ENCODE measurements at places on chromosomes 7 and 10. TPM values are rescaled to one million over a fixed set of nuclear protein-coding genes. Genes with fewer than 3 reads are reported as not detected.

DNA sequence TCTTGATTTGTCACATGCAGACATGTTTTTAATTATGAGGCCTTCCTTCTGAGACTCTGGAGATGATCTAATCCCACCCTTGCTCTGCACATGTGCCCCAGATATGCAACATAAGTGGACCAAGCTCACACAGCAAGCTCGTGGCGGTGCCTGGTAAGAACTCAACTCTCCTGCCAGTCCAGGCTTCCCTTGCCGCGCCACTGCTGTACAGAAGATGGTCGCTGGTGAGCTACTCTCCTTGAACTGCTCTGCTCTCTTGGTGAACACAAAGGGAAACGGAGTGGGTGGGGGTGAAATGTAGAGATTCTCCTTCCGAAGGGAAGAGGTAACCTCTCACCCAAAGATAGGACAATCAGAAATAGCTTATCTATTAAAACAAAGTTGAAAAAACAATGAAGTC, 25.7 kb downstream of the MYOF start:
- no peak for DNase-seq

GRCh38 chr10:97911217-97911616, 61.6 kb downstream of the GOLGA7B start:
- DNase-seq, result no peak

- no peak for DNase-seq
These were observed 265.8 kb downstream of the EXOC4 start for GRCh38 chr7:133518718-133519117.

DNA sequence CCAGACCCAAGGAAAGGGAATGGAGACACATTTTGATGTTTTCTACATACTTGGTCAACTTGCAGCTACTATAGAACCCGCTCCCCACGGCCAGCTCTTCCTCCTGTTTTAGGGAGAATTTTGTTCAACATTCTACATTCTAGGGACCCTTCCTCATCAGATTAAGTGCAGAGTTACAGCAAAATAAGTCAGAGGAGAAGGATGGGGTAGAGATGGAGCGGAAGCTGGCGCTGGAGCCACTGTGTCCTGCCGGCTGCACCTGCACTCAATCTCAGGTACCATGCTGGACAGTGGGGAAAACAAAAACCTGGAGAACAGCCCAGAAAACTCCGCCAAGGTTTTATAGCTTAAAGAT, 79.4 kb upstream of the EN2 start:
- no peak for DNase-seq

The SLC37A3 gene
- 32.2 TPM for total RNA-seq

The RPEL1 gene
- total RNA-seq, result not detected

The UFSP1 gene
- 6.8 TPM for total RNA-seq

GRCh38 chr7:29247224-29247962, 52.8 kb downstream of the CHN2 start:
- no peak for DNase-seq

- DNase-seq, result no peak
These were observed 158.5 kb downstream of the CACNA2D1 start for GRCh38 chr7:82284936-82285519.

GRCh38 chr7:137025469-137026175, 157.2 kb downstream of the CHRM2 start:
- DNase-seq, result peak; percentile 50

- DNase-seq, result no peak
These were observed 56.9 kb upstream of the NPY start for GRCh38 chr7:24227068-24227467.

- no peak for DNase-seq
These were observed 132.4 kb upstream of the PRSS1 start for GRCh38 chr7:142616842-142617241.

DNA sequence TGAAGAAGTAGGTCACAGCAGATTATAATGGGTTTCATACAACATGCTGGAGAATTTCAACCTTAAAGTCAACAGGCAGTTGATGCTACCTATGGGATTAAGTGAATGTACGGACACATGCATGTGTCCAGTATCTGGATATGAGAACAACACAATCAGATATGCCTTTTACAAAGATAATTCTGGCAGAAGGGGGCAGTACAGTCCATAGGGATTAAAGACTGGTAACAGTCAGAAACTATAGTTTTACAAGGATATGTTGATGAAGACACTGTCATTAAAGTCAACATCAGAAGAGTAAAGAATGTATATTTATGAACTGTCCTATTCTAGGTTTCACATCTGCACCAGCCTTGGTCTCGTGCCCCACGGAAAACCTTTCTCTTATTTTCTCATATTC, 41.5 kb downstream of the ANKMY2 start:
- no peak for DNase-seq

The CNPY1 gene
- not detected for total RNA-seq

DNA sequence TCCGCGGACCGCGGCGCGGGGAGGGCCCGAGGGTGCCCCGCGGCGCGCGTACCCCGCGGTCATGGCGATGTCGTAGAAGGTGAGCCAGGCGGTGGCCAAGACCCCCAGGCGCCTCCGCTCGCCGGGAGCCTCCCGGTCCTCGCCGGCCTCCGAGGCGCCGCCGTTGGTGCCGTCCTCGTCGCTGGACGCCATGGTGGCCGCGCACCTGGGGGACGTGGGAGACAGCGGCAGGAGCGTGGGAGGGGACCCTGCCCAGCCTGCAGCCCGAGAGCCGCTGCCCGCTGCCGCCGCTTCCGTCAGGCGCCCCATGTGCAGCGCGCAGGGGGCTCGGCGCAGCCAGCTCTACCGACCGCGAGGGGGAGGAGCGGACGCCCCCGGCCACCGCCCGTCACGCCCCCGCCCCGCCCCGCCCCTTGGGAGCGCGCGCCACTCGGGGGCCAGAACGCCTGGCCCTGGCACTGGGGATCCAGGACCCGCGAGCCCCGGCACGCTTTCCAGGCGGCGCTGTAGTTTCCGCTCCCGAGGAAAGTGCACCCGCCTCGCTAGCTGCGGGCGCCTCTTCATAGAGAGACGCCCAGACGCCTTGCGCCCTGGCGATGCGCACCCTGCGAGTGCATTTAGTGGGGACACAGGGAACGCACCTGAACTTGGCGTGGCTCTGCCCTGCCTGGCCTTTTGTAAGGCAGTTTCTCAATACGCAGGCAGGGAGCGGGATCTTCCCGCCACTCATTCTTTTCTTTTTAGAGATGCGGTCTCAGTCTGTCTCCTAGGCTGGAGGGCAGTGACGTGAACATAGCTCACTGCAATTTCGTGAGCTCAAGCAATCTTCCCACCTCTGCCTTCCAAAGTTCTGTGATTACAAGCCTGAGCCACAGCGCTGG, at the start of gene HACD1:
Gene HACD1 (minus strand): TSS at position 344 of the 881 bp plus-strand sequence. CDS start 35 bp downstream, at position 309.
- peak; percentile 87 for DNase-seq

The SPDYE2 gene
- not detected for total RNA-seq

- no peak for DNase-seq
These were observed 37.1 kb downstream of the GNG11 start for GRCh38 chr7:93958651-93959050.

The SMARCD3 gene
- total RNA-seq, result 12.0 TPM

DNA sequence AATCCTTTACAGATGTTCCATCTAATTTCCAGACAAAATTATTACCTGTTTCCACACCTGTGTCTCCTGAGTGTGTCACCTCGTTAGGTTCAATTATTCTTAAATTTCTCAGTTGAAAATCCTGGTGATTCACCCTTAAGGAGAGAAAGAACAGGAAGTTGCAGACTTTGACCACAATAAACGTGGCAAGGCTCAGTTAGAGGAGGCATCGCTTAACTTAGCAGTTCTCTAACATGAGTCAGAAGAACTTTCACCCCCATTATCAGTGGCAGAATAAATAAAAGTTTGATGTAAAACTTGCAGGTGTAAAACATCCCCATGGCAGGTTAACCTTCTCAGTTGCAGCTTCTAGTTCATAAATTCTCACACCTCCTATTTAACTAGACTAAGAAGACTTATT, 8.3 kb downstream of the XPNPEP1 start:
- DNase-seq, result peak; percentile 53

The GPR26 gene
- total RNA-seq, result not detected

- DNase-seq, result no peak
These were observed 35.2 kb upstream of the YAE1 start for GRCh38 chr7:39530971-39531370.

DNA sequence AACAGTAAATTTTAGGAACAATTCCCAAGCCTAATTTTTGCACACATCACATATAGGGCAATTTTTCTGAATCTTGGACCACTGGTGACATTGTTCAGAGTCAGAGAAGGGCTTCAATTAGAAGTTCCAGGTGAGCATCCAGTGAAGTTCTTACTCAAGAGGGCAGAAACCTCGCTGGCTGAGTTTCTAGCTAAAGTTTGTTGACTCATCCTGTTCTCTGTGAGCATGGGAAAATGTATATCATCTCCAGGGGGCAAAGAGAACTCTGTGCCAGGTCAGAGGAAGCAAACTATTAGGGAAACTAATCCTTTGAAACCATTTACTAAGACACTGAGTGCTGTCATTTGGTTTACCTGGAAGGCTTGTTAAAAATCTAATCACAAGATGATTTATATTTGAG, 695.6 kb upstream of the IGFBP3 start:
- no peak for DNase-seq

- peak; percentile 17 for DNase-seq
These were observed 120.5 kb downstream of the GALNT11 start for GRCh38 chr7:152145853-152146466.

GRCh38 chr10:93680412-93681047, 21.9 kb downstream of the FRA10AC1 start:
- no peak for DNase-seq

The EGFR gene
- 20.3 TPM for total RNA-seq

The TCERG1L gene
- not detected for total RNA-seq

DNA sequence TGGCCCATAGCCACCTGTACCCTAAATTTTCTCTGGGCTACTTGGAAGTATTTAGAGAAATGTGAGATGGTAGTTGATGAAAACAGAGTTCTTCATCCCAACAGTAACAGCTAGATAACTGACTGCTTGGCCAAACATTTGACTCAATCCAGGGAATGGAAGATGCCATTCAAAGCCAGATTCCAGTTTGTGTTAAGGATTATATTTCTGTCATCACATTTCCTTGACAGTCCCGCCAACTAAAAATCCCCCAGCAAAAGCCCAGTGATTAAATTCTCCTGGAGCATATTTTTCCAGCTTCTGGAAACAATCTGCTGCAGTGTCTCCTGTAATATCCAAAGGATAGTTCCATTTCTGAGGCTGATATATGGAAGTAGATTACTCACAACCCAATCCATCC, 45.4 kb upstream of the PTN start:
- no peak for DNase-seq
